ENCODE measurements at places on chromosomes 4 and X. TPM values are rescaled to one million over a fixed set of nuclear protein-coding genes. Genes with fewer than 3 reads are reported as not detected.

Gene SYP
- total RNA-seq = 4.7 TPM

Gene TRO
- total RNA-seq = 56.3 TPM

Gene TCEANC
- 9.0 TPM for total RNA-seq

Gene FAM53A
- 0.63 TPM for total RNA-seq

Gene ANKRD17
- 74.8 TPM for total RNA-seq

Gene HELT
- not detected for total RNA-seq

Gene GATB
- total RNA-seq = 11.7 TPM

Gene UGT2A1
- not detected for total RNA-seq

Gene RAB33A
- 2.5 TPM for total RNA-seq

Gene C4orf50
- 0.32 TPM for total RNA-seq

Gene GC
- not detected for total RNA-seq

Gene SGMS2
- 36.6 TPM for total RNA-seq

Gene BEX5
- total RNA-seq = 1.2 TPM

Gene STOX2
- 35.7 TPM for total RNA-seq

Gene CYBB
- 62.0 TPM for total RNA-seq

Gene TRMT44
- 17.5 TPM for total RNA-seq

Gene NPNT
- 50.6 TPM for total RNA-seq

Gene CLDN22
- total RNA-seq = not detected

Gene RIPPLY1
- not detected for total RNA-seq

Gene SLC4A4
- total RNA-seq = 11.7 TPM

Gene MND1
- total RNA-seq = 9.6 TPM

Gene IBSP
- total RNA-seq = not detected

Gene CT83
- total RNA-seq = not detected

Gene SLC6A14
- 0.58 TPM for total RNA-seq

Gene DCLK2
- total RNA-seq = 22.2 TPM

Gene IL21
- not detected for total RNA-seq

Gene CXCL11
- total RNA-seq = 0.85 TPM

Gene MXRA5
- 100 TPM for total RNA-seq

Gene MTHFD2L
- 21.1 TPM for total RNA-seq

Gene AKAP14
- total RNA-seq = not detected

Gene DHRSX
- total RNA-seq = 17.3 TPM

Gene AGA
- total RNA-seq = 22.2 TPM

Gene NEUROG2
- total RNA-seq = not detected

Gene CACNA1F
- 0.05 TPM for total RNA-seq

Gene HNRNPH2
- total RNA-seq = 60.4 TPM

Gene KLHL4
- total RNA-seq = 23.8 TPM

Gene AKAP4
- total RNA-seq = 0.32 TPM

Gene TREX2
- total RNA-seq = 0.21 TPM

Gene CXCL8
- total RNA-seq = 1.1 TPM

Gene COX7B2
- total RNA-seq = not detected

Gene CEP135
- total RNA-seq = 21.2 TPM

Gene POU4F2
- not detected for total RNA-seq

Gene GAGE12H
- total RNA-seq = not detected

Gene SLC10A4
- 3.2 TPM for total RNA-seq

Gene ANK2
- total RNA-seq = 149 TPM

Gene ESX1
- total RNA-seq = not detected

Gene DACH2
- 3.9 TPM for total RNA-seq

Gene GABRG1
- total RNA-seq = 0.11 TPM

Gene SPANXD
- total RNA-seq = not detected

Gene HHIP
- 38.5 TPM for total RNA-seq

Gene CXorf38
- total RNA-seq = 12.5 TPM

Data from urinary bladder (tissue), 4 donors.